ENCODE measurements at places on chromosomes 1 and 21.

DNA sequence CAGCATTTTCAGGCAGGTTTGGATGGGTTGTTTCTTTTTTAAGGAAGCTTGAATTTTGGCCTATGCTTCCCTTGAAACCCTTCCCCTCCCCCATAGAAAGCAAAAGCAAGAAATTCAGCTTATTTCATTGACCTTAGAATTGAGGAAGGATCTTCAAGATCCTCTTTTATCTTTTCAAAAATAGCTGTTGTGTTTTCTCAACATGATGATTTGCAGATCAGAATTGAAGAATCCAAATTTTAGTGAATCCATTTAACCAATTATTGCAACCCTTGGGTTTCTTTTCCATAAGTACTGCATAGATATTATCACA, 73.7 kb downstream of the LRRC8C start:
- no peak for DNase-seq

DNA sequence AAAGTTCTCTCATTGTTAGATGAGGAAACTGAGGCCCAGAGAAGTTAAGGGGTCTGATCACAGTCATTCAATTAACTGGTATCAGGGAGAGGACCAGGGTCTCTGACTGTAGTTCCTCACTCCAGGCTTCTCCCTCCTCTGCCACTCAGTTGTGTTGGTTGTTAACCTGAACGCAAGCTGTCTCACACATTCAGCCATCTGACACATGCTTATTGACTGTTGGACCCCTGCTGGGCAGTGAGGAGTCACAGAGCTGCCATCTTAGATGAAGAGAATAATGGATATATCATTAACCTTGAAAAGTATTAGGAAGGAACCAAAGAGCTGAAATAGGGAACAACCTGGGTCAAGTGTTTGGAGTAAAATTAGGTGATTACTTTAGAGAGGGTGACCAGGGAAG, 194.8 kb downstream of the ZZZ3 start:
- DNase-seq: no peak

- no peak for DNase-seq
Measured at GRCh38 chr1:53617851-53618499, 121.0 kb downstream of the GLIS1 start.

- DNase-seq: no peak
Measured at GRCh38 chr1:118317842-118318614, 133.0 kb upstream of the SPAG17 start.

DNA sequence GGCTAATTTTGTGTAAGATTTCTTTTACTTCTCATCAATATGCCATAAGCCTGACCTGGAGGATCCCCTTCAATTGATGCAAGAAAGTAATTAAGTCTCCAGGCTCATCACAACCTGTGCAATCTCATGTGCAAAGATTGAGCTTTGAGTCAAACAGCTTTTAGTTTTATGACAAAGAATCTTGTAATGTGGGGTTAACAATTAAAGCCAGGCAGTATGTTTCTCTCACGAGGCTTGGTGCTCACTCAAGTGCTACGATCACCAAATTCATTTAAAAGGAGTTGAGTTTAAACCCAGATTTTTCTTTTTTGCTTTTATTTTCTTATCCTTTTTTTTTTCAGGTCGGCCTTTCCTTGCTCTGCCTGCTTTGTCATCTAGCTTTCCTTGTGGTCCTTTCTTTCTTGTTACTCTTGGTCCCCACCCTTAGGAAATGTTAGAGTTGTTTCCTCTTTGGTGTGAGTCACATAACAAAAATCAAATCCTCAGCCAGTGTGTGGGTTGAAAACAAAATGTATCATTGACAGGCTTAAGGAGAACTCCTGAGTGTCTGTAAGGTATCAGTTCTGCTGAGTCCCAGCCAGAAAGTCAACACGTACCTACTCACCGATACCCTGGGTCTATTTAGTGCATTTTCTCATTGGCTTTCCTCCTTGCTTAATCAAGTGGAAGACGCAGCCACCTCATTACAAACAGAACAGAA, 1037.2 kb downstream of the ADGRL2 start:
- no peak for DNase-seq

DNA sequence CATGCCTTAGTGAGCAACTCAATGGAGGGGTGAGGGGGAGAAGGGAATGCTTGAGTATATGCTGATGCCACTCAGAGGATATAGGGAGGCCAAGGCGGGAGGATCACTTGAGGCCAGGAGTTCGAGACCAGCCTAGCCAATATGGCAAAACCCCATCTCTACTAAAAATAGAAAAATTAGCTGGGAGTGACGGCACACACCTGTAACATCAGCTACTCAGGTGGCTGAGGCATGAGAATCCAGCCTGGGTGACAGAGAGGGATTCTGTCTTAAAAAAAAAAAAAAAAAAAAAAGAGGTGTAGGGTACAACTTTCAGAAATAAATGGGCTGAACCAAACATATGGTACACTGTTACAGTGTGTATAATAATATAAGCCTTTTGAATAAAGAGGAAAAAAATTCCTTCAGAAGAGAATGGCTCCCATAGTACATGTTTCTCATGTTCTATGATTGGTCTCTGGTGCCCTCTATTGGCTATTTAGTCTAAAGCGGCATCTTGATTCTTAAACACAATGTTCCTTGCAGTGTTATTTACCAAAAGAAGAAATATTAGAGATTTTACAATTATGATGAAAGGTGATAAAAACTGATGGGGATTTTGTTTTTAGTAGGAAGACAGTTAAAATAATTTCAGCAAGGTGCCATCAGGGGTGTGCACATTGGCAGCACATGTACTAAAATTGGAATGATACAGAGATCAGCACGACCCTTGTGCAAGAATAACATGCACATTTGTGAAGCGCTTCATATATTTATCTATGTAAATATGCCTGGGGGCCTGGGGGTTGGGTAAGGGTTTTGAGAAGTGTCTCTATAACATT, 109.8 kb downstream of the PATJ start:
- DNase-seq: no peak

GRCh38 chr1:2641381-2642130, 8.7 kb upstream of the MMEL1 start:
- DNase-seq: no peak

DNA sequence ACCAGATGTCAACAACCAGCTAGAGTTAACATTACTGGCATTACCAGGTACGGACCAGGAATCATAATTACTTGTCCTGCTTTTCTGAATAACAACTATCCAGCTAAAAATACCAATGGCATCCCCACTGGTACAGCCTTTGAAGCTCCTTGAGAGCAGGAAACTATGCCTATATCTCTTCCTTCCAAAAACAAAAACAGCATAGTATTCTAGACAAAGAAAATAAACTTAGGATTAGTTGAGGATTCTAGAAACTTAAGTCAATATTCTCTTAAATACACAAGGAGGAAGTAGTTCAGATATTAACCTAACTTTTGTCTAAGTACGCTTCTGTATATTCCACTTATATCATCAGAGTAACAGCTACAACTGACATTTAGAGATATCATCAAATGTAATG, 3.0 kb downstream of the FUBP1 start:
- DNase-seq: no peak

DNA sequence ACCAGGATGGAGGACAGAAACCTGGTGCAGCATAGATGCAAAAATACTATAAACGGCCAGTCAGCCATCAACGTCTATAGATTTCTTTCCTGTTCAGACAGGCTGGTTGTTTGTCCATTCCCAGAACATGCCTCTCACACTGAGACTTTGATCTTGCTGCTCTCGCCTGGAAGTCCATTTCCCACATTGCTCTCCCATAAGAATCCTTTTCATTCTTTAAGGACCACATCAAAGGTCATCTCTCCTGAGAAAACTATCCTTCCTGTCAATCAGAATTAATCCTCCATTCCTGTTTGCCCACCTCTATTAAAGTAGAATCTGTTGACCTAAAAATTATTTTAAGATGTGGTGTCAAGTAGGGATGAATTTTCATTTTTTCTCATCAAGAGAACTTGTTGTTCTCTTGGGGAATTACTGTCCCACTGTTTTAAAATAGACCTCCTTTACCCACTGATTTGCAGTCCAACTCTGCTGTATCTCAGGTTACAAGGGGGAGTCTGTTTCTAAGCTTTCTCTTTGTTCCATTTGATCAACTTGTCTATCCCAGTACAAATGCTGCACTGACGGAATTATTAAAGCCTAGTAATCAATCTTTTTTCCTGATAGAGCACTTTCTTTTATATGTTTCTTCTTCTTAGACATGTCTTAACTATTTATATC, 172.7 kb downstream of the PATJ start:
- DNase-seq: no peak

DNA sequence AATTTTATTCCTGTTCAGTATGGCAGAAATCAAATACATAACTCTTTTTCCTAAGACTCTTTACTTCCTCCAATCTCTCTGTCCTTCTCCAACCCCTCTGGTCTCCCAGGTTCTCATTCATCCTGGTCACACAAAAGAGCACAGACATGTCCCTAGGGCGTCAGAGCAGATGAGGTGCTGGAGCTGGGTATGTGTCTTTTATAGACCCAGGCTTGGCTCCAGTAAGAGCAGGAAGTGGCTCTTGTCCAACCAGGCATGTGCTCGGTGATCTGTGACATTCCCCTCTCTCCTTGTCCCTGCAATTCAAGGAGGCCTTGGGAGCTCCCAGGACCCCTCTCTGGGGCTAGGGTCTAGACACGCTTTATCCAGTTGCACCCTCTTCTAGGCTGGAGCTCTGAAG, 18.0 kb upstream of the LCE2D start:
- no peak for DNase-seq

- no peak for DNase-seq
Measured at GRCh38 chr1:186564582-186564981, 103.7 kb upstream of the PDC start.

DNA sequence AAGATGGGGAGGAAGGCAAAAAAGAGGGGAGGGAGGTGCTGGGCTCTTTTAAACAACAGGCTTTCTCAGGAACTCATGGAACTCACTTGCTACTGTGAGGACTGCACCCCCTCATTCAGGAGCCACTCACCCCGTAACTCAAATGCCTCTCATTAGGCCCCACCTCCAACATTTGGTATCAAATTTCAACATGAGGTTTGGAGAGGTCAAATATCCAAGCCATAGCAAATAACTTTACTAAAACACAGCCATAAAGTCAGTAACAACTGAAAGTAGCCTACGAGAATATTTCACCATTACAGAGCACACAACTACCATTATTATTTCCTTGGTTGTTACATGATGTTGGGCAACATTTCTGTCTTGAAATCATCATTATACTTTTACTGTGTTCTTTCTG, 13.1 kb upstream of the DMRTB1 start:
- no peak for DNase-seq

GRCh38 chr21:44555200-44555875, 3.3 kb downstream of the KRTAP10-3 start:
- no peak for DNase-seq

- no peak for DNase-seq
Measured at GRCh38 chr1:234584420-234584805, 25.6 kb downstream of the IRF2BP2 start.
